PC-9 (cell line): ENCODE measurements at places on chromosomes 3 and 15. TPM values are rescaled to one million over a fixed set of nuclear protein-coding genes. Genes with fewer than 3 reads are reported as not detected.

Gene TGM5
- total RNA-seq, result 0.39 and 1.7 TPM in 2 replicates

Gene GUCA1C
- not detected in 2 replicates for total RNA-seq

Gene A4GNT
- total RNA-seq, result not detected in 2 replicates

DNA sequence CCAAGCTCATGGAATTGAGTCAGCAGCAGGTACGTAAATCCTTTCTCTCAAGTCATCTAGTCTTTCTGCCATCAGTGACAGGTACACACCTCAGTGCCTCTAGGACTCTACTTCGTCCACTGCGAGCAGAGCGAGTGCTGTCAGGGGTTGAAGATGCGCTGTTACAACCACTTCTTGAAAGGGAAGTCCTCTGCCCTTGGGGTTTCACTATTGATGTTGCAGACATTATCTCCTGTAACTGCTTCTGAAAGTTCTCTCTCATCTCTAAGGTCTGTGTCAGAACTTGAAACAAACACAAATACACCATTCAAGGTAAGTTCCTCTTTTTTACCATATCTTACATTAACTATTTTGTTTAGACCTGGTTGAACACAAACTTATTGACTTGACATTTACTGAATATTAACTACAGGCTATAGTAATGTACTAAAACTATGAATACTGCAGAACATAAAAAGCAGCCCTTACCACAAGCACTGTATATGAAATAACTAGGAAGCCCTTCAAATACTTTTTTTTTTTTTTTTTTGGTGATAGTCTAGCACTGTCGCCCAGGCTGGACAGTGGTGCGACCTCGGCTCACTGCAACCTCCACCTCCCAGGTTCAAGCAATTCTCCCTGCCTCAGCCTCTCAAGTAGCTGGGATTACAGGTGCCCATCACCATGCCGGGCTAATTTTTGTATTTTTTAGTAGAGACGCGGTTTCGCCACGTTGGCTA lies 41.5 kb downstream of the TOPBP1 start:
- no peak for DNase-seq

GRCh38 chr3:190533511-190534281 lies 19.8 kb downstream of the IL1RAP start:
- peak; percentile 79 for DNase-seq

- no peak for DNase-seq
Observed at GRCh38 chr3:111863942-111864694, 5.1 kb downstream of the PHLDB2 start.

DNA sequence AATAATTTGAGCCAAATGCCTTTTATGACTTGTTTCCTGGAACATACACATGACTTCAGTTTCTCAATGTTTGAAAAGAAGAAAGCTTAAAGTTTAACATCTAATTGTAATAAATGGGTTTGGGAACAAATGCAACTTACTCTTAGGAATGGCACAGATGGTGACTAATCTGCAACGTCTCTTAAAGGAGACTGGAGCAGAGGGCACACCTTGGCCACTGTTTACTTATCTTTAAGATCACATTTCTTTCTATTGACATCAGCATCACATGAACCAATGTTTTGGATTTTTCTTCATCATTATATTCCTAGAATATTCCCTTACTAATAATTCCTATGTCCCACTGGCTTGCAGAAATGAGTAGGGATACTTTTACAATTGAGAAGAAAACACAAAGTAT lies 229.5 kb downstream of the CHL1 start:
- no peak for DNase-seq

DNA sequence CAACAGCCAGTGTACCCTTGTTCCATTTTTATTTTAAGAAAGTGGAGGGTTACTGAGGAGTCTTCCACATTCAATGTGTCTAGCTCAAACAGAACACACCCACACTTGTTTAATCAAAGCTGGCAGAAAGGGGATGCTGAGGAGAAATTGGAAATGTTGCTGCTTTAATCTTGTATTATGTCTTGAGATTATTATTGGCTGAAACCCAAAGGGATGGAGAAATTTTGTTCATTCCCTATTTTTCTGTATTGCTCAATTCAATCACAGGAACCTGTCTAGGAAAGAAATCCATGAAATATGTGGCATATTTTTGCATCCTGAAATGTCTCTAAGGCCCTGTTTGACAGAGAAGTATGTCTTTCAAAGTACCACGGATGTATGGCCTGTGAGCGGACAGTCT lies 238.0 kb downstream of the MYRIP start:
- no peak for DNase-seq

GRCh38 chr15:39922462-39923092 lies 2.5 kb upstream of the GPR176 start:
- DNase-seq, result no peak

DNA sequence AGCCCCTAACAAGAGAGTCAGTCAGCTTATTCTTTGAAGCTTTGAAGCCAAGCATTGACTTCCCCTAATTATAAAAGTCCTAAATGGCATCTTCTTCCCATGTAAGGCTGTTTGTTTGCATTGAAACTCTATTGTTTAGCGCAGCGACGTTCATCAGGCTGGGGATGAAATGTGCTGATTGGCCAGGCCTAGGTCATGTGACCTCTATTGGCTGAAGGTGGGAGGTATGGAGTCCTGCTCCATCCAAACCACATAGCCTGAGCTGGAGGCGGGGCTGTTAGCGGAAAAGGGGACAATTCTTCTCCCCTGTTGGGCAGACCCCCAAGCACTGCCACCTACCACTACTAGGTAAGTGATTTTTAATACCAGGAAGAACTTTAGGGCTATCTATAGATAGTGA lies 145.3 kb upstream of the PRR23C start:
- no peak for DNase-seq

DNA sequence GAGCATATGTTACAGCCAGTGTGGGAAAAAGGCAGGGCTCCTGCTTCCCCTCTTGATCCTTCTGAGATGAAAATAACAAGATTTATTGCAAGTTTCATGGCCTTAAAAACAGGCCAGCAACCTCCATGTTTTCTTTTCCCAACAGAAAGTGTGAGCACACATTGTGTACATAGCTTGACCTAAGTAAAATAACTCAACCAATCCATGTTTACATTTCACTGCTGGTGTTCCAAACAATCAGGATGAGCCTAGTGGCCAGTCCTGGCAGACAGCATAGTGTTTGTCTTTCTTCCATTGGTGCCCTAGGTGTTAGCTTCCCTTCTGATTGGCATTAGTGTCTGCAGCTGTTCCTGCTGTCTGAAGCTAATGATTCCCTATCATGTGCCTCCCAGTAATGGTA lies 847.7 kb downstream of the EPHA3 start:
- DNase-seq, result no peak
